ENCODE measurements at places on chromosomes 13 and 19.

DNA sequence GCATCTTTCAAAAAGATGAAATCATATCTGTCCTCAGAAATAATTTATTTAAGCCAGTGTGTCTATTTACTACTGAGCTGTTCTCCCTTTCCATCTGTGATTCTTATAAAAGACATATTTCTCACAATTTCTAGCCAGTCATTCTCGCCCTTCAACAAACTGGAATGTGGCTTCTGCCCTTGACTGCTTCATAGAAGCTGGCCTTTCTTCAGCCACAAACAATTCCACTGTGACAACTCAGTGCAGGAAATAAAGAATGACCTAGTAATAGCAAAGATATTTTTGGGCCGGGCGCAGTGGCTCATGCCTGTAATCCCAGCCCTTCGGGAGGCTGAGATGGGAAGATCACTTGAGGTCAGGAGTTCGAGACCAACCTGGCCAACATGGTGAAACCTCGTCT, 655.5 kb downstream of the PCDH9 start:
- DNase-seq: no peak

DNA sequence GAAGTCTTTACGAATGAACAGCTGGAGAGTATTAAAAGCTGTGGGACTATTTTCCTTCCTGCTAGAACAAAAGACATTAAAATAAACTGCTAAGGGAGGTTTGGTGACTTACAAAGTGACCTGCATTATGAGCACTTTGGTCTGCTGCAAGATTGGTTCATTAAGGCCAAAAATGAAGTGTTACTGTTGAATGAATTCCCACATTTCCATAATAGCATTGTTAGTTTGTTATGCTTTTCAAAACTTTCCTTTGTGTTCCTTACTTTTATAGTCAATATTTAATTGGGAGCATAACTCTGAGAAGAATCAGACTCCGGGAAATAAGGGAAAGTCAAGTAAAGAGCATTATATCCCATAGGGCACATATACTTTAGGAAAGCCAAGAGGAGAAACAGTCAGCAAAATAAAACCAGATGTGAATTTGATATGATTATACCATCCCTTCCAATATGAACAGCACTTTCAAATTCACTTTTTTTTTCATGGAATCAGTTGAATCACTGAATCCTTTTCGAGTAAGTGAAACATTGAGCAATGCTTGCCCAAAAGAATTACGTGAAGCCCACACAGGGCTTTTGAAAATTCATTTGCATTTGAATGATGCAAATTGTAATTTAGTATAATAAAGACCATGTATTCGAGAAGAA, 112.6 kb downstream of the KCTD12 start:
- no peak for DNase-seq

GRCh38 chr13:51794964-51795363, 9.0 kb downstream of the DHRS12 start:
- DNase-seq: no peak

- DNase-seq: no peak
These were observed 13.7 kb downstream of the CHAMP1 start for GRCh38 chr13:114328034-114328433.

DNA sequence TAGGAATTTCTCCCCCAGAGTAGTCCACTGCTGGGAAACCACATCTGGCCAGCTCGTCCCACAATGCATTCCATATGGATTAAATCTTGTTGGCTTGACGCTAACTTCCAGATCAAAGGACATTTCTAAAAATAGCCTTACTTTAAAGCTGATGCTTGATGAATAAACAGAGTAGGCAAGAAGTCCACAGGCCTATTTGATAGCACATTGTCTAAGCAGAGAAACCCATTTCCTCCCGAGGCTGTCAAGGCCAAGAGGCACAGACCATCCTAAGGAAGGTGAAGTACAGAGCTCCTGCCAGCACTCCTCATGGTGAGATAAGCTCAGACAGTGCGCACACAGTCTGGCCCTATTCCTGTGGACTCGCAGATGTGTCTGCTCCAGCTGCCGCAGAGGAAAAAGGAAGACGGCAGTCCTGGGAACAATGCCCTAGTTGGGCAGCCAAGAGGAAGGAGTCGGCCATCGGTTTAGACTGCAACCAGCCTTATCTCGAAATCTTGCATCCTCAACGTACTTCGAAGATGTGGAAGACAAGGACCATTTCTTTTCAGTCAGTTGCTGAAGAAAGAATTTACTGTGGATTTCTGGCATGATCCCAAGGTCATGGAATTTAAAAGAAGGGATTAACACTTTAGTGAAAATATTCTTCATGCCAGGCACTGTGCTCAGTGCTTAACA, 156.8 kb downstream of the RGCC start:
- DNase-seq: no peak

DNA sequence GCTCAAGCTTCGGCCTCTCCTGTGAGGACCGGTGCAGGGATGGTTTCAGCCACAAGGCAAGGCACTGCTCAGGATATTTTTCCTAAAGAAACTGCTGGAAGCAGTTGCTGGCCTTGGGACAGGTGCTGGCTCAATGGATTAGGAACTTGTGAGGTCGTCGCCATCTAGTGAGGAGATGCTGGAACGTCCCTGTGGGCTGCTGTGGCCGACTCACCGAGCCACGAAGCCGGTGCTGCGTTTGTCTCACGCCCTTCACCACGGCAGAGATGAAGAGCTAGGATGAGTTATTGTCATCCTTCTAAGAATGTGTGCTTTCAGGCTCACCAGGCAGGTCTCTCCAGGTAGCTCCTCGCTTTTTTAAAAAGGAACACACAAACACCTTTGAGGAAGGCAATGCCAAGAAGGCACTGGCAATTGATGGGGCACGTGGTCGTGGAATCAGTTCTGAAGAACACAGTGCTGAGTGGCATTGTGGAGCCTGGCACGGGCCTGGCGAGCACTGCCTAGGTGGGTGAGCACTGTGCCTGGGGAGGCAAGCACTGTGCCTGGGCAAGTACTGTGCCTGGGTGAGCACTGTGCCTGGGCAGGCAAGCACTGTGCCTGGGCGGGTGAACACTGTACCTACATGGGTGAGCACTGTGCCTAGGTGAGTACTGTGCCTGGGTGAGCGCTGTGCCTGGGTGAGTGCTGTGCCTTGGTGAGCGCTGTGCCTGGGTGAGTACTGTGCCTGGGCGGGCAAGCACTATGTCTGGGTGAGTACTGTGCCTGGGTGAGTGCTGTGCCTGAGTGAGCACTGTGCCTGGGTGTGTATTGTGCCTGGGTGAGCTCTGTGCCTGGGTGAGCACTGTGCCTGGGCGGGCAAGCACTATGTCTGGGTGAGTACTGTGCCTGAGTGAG, 140.4 kb downstream of the TEX29 start:
- DNase-seq: no peak

- no peak for DNase-seq
These were observed 225.9 kb downstream of the OLFM4 start for GRCh38 chr13:53254500-53254899.

DNA sequence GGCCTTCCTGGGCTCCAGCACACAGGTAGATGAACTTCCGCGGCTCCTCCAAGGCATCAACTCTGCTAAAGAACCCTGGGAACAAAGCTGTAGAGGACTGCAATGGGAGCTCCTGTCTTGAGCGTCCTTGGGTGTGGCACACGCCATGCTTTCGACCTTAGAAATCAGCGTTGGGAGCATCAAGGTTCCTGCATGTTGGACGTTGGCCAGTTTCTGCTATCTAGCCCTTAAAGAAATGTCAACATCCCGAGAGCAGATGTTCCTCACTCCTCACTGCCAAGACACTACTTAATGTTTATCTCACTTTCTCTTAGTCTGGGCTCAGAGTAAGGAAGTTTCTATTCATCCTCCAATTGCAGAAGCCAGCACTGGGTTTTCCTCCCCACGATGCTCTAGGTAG, 70.6 kb upstream of the MEDAG start:
- DNase-seq: no peak

- DNase-seq: no peak
These were observed 2486.0 kb upstream of the PCDH20 start for GRCh38 chr13:63901630-63902029.

DNA sequence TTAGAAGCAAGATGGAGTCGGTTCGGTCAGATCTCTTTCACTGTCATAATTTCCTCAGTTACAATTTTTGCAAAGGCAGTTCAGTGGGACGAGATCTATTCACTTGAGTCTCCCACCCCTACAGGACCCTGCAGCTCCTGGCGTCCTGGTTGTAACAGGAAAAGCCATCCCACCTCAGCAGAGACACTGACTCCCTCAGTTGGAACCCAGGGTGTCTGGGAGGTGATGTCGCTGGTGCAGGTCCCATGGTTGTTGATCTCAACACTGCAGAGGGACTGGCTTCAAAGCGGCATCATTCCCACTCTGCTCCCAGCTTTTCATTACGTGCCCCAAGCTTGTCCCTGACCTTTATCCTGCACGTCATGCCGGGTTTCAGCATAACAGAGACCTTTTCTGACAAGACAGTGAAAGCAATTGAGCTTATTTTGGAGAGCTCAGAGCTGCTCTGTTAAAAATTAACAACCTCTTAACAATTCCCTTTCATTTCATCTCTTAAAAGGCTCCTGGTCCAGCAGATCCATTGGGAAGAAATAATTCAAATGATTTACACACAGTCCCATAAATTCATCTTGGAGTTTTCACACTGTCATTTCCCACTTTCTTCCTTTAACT, 17.6 kb upstream of the COG3 start:
- DNase-seq: no peak
